ENCODE measurements at places on chromosomes 11 and 22.

DNA sequence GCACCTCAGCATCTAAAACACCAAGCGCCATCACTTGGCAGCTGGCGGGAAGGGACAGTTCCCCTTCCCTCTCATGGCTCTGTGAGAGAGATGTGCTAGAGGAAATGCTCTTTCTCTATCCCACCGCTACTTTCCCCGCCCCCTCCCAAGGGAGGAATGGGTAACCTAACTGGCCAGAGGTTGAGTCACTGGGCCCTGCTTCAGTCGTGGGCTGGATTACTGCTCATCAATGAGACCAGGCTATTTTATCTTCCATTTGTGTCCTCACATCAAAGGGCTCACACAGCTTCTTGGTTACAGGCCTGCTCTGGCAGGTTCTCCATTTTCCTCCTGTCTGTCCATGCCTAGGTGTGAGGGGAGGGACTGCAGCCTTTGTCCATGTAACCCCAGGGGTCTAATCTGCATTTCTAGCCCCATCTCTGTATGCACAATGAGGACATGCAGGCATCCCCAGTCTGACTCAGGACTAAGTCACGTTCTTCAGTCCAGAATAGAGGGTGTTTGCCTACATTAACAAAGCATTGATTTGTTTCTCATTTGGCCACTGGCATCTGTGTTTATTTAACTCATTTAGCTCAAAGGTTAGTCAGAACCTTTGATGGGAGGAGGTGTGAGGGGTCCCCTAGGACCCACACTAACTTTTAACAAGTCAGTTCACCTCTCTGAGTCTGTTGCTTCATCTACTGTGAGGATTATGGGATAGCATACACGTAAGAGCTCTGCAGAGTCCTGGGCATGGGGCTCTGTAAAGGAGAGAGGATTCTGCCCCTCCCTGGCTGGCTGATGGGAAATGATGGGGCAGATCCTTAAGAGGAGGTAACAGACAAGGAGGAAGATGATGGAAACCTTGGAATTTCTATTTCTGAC is 99.1 kb downstream of the XRRA1 start:
- DNase-seq: no peak

DNA sequence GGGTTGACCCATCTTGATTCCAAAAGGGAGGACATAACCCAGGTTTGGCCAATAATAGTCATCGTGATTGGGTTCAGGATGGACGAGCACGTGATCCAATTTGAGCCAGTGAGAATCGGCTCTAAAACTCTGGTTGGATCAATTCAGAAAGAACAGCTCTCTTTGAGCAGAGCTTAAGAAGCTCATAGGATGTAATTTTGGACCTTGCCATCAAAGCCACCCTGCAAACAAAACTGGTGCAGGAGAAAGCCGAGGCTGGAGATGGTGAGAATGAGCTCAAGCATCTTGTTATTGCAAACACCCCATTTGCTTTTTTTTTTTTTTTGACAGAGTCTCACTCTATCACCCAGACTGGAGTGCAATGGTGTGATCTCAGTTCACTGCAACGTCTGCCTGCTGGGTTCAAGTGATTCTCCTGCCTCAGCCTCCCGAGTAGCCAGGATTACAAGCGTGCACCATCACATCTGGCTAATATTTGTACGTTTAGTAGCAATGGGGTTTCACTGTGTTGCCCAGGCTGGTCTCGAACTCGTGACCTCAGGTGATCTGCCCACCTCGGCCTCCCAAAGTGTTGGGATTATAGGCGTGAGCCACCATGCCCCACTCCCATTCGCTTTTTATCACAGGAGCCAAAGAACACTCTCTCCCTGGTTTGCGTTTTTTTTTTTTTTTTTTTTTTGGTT is 13.8 kb upstream of the MIAT start:
- DNase-seq: no peak

DNA sequence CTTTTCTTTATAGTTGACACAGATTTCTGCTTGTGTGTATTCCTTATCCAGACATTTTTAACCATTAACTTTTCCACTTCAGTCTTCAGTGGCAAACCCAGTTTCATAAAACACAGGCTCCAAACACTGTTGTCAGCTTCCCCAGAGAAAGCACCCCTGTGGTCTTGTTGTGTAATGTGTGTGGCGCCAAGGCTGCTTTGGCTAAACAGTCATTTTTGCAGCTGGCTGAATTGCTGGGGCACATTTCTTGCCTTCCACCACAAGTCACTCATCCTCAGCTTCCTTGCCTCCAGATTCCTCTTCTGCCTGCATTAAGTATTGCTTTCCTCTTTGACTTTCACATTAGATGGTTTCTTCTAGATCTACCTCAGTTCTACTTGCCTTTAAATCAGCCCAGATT is 40.5 kb downstream of the ARHGAP1 start:
- DNase-seq: no peak

DNA sequence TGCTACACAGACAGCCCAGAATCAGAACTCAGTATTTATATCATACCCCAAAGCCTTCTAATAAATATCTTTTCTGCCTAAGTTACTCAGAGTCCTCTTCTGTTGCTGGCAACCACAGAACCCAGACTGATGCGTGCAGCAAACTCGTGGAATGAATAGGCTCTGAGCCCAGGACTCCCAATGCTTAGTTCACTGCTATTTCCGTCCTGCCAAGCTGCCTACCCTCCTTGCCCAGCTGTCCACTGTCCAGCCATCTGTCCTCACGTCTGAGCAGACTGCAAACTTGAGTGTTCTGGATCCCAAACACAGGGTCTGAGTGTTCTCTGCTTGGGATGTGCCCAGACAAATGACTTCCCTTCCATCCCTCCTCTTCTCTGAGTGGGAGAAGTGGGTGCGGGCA is 19.4 kb downstream of the PTPN5 start:
- DNase-seq: no peak

- no peak for DNase-seq
These were observed 101.5 kb downstream of the TRAF6 start for GRCh38 chr11:36408498-36409136.

DNA sequence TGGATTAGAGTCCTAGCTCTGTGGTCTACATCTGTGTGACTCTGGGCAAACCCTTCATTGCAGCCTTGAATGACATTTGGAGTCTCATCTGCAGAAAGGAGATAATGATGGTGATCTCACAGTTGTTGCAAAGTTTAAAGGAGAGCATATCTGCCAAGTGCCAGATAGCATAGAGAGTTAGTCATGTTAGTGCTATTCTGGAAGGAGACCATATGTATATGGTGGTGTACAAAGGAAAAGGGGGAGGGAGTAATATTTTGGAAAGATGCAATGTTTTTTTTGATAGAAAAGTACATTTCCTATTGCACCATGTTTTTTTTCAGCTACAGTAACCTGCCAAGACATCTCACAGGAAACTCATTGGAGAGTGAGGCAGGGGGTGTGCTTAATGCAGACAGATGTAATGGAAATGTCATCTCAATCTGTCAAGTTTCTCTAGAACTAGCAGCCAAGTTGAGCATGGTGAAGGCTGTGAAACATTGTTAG is 92.1 kb upstream of the NARS2 start:
- DNase-seq: no peak

DNA sequence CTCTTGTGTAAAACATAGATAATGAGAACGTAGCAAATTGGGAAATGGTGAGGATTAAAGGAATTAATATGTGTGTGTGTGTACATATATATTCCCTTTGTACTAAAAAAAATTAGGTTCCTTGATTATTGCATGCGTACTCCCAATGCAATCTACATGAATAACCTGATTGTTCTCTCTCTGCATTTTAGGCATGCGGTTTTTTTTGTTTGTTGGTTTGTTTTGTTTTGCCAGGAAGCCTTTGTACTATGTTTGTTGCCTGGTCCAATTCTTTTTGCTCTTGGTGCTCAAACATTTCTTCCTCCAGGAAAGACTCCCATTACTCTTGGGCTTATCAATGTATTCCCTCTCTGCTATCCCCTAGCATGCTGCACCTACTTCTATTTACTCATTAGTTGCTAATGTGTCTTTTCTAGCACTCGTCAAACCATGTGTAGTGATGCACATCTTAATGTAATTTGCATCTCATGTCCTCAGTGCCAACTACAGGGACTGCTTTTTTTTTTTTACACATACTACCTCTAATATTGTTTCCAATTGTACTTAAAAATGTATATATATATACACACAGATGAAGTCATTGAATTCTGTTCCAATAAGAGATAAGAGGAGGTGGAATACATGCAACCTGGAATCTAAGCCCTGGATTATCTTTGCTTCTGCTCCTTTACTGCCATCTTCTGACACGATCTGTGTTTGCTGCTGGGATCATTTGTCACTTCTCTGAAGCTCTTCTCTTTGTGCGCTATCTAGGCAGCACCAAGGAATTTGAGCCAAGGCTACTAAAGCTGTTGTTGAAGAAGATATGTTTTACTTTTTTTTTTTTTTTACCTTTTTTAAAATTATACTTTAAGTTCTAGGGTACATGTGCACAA is 197.2 kb upstream of the ANO3 start:
- DNase-seq: no peak

Measured in activated T-cell treated with anti-CD3 and anti-CD28 coated beads for 24 hours (primary cell).